ENCODE measurements at places on chromosomes 6 and 20.

GRCh38 chr6:28136585-28137504 is 4.8 kb upstream of the ZKSCAN8 start:
- peak; percentile 58 for DNase-seq

DNA sequence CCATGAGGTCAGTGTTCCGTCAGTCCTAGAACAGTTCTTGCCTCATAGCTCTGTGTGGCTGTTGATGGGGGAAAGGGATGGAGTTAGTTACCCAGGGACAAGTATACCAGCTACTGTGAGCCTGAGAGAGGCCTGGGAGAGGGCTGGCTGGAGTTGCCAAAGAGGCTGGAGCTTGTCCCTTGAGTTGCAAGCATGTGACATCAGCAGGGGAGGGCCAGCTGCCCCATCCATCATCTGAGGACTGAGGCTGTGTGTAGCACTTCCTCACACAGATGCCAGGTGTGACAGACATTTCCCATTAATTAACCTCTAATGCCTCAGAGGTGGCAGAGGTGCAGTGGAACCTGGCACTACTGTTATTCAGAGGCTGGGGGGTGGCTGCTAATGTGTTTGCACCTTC is 131.6 kb downstream of the PHACTR3 start:
- no peak for DNase-seq

GRCh38 chr20:45765307-45765875 is 26.3 kb downstream of the WFDC3 start:
- no peak for DNase-seq

DNA sequence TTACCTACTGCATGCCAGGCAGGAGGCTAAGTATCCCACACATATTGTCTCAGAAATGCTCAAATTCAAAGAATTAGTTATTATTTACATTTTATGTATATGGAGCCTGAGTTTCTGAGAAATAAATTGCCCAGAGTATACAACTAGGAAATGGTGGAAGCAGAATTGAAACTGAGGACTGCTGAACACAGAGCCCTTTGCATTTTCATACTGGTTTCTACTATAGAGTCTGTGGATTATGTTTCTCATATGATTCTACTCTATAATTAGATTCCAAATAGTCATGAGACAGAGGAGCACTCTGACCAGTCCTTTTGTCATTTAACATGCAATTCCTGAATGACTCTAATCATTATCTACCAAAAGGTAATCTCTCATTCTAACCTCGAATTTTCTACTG is 254.3 kb downstream of the LMBRD1 start:
- DNase-seq, result no peak

DNA sequence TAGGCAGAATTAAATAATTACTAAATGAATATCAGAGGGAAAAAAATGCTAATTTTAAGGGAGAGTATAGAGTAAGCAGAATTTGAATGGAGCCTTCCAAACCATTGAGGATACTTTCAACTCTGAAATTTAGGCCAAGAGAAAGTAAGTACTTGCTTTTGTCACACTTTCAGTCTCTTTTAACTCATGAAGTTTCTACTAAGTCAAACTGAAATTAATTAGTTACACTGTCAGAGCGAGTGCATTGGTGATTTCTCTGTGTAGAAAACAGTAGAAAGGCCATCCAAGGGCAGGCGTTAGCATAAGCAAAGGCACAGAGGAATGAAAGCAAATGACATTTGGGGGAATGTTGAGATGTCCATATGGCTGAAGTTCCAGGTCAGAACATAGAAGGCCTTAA is 92.9 kb downstream of the PLEKHG1 start:
- DNase-seq, result no peak

GRCh38 chr6:34657307-34657978 is 39.1 kb downstream of the ILRUN start:
- no peak for DNase-seq

- DNase-seq, result no peak
Observed at GRCh38 chr20:40965671-40966070, 63.0 kb upstream of the TOP1 start.

DNA sequence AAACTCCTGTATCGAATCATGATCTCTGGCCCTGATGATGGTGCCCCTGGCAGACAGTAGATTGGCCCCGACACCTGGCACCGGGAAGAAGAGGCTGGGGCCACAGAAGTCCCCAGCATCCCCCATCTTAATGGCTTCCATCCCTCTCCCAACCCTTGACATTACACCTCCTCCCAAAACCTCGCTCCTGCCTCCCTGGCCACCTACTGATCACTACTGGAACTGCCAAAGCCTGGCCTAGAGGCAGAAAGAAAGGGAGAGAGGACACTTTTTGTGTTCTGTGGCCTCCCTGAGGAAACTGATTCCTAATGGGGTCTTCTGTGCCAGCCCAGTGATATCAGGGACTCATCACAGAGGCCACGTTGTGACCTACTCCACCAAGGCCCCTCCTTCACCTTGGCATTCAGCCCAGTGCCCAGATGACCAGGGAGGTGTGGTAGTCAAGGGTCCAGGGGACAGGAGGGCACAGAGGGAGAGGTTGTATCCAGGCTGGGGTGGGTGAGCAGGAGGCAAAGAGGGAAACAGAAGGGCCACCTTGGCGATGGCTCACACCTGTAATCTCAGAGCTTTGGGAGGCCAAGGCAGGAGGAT is 6.1 kb downstream of the C20orf173 start:
- DNase-seq, result no peak

DNA sequence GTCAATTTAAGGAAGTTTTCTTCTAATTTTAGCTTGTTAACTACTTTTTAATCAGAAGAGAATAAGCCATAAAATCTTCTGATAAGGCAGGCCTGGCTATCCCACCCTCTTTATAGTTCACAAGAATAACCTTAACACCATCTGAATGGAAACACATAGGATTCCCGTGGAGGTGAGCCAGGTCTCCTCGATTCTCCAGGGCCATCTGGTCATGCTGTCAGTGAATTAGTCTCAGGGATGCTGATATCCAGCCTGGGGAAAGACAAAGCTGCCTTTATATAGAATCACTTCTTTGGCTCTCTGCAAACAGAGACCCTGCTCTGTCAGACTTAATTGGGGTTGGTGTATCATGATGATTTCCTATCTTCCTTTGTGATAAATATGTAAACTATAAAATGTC is 30.1 kb upstream of the TAGAP start:
- DNase-seq, result no peak

- no peak for DNase-seq
Observed at GRCh38 chr6:76772951-76773350, 690.3 kb downstream of the HTR1B start.

- DNase-seq, result no peak
Observed at GRCh38 chr6:41100871-41101287, 28.1 kb downstream of the NFYA start.
